ENCODE measurements at places on chromosomes 3 and 15.

DNA sequence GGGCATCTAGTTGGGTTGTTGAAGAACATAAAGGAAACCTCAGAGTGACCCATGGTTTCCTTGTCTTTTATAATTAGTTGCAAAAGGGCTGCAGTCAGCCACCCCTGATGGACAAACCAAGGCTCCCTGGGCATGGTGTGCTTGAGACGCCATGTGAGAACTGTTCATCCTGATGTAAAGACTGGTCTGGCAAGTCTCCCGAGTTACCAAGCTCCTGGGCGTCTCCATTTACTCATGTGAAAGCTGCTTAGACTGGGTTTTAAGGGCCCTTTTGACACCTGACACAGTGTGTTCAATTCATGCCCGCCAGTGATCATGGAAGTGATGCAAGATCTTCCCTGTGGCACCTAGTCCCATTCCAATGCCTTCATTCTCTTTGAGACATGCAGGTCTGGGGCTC, 49.4 kb downstream of the GRK7 start:
- no peak for DNase-seq

DNA sequence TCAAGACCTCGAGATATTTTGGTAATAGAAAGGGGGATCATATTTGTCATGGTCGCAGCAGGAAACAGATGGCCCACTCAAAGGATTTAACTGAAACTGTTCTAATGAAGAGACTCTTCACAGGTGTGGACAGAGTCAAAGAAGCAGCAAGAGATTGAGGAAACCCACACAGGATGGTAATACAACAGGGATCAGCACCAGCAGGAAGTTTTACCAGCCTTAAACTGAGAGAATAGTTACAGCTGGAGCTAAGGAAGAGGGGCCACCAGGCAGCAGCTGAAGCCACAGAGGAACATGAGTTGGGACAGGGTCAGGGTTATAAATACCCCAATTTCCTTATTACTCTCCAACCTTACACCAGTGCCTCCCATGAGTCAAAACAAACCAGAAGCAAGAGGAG, 131.8 kb upstream of the UBE2E2 start:
- peak; percentile 8 for DNase-seq

DNA sequence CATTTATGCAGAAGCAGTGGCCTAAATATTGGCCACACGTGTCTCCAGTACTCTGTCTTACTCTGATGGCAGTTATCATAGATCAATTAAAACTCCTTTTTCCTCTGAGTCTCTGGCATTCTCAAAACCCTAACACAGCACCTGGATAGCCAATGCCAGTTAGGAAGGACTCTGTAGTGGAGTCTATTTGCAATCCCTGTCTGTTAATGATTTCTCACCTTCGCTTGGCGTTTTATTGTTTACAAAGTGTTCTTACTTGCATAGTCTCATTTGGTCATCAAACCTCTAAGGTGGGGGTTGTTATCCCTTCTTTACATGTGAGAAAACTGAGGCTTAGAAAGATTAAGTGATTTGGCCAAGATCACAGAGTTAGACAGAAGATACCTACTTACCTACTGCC, 258.8 kb downstream of the IL5RA start:
- DNase-seq: no peak

DNA sequence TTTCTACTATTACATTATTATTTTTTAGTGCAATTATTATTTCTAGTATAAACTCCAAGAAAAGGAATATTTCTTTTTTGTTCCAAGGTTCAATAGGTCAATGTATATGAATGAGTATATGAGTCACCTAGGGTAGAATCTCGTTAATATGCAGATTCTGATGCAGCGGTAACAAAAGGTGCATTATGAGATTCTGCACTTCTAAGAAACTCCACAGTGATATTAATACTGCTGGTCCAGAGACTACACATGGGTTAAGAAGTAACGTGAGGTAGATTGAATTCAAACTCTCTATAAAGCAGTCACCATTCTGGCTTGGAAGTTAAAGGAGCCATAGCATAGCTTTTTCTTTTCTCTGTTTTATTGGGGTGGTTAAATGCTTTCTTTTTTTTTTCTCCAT, 596.2 kb upstream of the TBL1XR1 start:
- DNase-seq: no peak

DNA sequence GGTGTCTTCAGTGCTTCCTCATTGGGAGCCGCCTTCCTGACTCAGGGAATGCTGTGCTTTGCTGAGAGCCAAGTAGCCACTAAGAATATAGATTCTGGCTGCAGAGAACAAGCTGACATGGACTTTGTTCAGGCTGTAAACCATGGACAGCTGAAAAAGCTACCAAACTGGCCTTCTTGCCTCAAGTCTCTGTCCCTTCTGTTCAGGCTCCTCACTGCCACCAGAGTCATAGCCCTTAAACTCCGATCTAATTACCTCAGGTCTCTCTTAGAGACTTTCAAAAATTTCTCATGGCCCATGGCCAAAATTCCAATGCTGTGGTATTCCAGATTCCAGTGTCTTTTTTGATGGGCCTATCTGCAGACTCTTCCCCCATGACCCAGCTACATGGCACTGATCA, 19.4 kb upstream of the PTX3 start:
- DNase-seq: no peak
